Activated T-cell treated with anti-CD3 and anti-CD28 coated beads for 4 hours (primary cell): ENCODE measurements at places on chromosomes 12 and 14.

DNA sequence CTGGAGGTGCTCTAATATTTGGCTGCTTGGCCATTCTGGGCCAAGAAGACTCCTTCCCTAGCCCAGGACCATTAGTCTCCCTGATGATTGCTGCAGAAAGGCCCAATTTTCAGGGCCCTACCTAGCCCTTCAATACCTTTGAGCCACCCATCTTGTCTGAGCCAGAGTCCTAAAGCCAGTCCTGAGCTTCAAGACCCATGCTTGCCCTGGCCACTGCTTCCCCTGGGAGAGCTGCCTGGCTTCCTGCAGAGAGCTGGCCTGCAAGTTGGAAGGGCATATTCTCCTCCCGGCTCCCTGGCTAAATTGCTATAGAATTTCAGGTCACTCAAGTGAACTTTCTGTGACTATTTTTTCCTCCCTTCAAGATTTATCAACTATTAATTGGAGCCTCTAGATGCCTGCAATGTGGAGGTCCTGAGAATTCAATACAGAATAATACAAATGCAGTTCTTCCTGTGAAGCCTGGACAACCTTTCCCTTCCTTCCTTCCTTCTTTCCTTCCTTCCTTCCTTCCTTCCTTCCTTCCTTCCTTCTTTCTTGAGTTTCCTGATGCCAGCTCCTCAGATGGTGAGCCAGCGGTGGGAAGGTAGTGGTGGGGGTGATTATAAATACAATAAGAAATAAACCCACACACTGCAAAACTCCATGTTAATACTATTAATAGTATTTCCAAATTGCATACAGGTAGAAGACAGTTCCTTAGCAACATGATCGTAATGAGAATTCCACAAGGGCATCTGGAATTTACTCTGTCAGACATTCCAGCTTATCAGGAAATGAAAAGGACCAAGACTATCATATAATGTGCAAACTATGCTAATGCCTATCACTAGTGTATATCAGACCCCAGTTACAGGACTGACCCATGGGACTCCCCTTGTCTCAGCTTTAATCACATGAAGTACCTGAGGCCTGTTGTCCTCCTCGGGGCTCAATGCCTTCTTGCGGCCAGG, 108.1 kb downstream of the ZFP36L1 start:
- DNase-seq: no peak

DNA sequence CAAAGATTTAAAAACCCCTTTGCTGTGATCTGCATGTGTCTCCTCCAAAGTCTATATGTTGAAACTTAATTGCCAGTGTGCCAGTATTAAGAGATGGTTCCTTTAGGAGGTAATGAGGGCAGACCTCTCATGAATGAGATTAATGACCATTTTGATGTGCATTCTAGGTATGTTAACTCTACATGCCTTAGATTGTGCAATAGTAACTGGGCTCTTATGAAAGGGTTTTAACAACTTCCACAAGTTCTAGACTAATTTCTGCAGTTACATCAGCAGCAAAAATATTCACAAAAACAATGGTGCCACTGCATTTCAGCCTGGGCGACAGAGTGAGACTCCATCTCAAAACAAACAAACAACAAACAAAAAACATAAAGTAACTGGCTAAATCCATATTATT, 3.8 kb upstream of the TAS2R10 start:
- no peak for DNase-seq

DNA sequence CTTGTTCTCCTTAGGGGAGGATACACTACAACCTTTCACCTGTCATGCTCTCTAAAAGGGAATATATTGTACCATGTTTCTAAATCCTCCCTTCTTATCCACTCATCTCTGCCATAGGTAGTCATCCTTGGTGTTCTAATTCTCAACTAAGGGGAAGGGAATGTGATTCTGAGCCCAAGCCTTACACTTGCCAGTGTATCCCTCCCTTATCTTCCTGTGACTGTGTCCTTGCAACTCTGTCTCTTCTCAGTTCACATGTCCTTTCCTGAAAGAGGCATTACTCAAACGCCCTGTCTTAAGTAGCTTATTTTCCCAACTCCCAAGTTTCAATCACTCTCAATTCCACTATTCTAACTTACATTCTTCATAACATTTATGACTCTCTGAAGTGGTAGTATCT, 44.5 kb upstream of the SYT10 start:
- no peak for DNase-seq

DNA sequence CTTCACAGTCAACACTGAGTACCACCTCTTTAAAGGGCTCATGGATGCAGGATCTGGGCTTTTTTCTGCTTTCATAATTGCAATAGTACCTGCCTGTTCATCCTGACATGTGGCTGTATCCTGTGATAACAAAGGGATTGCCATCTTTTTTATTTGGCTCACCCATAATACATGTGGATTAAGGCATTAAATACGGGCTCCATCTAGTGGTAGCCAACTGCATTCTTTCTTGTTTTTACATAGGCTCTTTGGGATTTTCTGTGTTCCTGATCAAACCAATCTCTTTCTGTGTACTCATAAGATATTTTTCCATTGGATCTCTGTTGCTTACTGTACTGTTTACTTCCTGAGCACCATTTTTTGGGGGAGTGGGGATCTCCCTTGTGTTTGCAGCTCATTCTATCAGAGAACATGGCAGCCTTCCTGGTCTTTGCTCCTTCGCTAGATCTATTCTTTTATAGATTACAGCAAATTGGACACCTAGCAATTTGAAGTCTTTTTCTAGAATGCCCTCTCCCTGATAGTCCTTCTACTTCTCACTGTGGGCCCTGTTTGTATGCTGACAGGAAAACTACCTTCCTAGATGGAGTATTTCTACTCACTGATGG, 723.4 kb upstream of the MDGA2 start:
- no peak for DNase-seq

GRCh38 chr14:68143341-68143841, 323.8 kb downstream of the RAD51B start:
- no peak for DNase-seq

DNA sequence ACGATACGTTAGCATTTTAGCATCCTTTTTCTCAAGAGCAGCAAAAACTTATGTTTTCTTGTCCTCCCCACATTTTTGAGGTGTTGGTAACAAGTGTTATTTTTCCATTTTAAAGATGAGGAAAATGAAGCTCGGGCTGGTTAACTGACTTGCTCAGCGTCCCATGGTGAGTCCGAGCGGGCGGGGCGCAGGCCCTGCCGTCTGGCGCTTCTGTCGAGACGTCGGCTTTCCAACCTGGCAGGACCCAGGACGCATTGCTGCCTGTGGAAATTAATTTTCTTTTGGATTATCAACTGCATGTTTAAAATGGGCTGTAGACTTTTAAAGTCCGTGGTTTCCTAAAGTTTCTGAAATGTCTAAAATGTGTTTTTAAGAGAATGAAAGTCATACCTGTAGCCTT, 30.4 kb downstream of the XRCC3 start:
- no peak for DNase-seq

GRCh38 chr14:74495356-74495755, 1.8 kb downstream of the ISCA2 start:
- no peak for DNase-seq

GRCh38 chr12:77025782-77026314, 39.5 kb downstream of the E2F7 start:
- DNase-seq: no peak

DNA sequence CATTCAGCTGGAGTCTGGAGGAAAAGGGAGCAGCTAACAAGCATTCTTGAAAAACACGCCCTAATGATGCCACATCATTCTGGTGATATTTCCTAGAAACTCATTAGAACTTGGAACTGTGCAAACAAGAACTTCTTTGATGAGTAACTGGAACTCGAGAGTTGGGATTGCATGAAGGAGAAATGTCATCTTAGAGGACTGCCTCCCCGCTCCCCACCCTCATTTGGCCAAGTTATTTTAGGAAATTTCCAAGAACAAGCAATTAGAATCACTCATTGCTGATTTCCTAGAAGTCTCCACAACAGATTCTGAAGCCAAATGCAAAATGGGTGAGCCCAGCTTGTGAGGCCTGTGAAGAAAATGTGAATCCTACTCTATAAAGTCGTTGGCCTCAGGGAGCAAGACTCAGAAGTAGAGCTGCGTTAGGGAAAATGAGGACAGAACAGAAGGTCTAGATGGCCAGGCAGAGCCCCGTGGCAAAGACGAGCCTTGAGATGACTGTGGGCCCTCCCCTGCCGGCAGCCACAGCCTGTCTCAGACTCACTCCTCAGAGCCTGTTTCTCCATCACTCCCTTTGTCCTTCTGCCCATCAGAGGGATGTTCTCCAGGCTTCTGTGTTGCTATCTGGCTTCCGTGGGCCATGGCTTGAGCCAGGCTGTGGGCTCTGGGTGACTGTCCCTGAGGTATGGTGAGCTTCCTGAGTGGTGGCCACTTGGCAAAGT, 38.4 kb downstream of the RTL1 start:
- no peak for DNase-seq

DNA sequence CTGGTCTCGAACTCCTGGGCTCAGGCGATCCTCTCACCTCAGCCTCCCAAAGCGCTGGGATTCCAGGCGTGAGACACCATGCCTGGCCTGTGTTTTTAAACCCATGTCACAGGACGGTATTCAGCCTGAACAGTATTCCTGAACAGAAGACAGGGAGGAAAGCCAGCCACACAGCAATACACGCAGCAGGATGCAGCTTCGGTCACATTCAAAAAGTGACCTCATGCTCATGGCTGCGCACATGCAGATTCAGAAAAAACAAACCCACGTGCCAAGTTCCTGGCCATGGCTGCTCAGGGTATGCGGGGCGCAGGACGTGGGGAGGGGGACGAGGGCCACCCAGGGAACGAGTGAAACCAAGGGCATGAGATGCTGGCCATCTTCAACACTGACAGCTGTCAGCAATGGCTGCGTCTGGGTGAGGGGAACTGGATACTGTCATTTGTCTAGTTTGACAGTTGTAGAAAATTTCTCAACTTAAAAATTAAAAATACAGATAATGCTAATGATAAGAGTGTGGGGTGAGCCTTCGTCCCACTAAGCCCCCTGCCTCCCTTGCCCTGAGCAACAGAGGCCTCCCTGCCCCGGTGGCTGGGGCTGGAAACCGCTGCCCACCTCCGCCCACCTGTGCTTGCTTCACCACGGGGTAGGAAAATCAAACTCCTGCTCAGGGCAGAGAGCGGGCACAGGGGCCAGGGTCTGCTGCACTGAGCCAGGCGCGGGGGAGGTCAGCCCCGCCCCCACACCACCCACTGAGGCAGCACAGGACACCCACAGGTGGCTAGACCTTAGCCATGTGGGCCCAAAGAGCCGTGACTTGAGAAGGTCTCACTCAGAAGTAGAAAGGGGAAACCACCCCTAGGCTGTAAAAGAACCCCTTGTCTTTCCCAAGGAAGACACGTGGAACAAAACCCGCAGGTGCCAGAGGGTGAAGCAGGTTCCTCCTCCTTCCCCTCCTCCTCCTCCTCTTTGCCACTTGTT, 84.2 kb downstream of the SCARB1 start:
- no peak for DNase-seq

DNA sequence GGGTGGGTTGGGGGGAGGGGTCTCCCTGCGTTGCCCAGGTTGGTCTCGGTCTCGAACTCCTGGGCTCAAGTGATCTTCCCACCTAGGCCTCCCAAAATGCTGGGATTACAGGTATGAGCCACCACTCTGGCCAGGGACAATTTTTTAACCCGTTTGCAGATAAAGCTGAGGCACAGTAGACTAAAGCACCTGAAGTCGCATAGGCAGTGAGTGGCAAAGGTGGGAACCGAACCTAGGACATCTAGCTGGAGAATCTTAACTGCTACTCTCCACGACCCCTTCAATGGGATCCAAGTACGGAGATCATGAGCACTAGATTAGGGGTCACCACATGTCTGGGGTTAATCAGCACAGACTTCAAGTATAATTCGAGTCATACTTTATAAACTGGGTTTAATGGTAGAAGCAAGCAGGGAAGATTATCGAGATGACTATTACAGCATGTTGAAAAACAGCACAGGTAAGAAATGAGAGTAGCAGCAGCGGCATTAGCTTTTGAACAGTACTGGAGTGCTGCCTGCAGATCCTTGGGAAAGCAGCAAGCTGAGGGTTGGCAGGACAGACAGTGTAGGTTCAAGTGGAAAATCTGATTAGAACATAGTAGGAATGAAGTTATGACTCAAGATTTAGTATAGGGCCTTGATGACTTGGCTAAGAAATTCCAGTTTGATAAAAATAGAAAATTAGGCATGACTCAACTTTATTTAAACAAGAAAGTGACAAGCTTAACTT, 23.9 kb downstream of the NID2 start:
- no peak for DNase-seq

DNA sequence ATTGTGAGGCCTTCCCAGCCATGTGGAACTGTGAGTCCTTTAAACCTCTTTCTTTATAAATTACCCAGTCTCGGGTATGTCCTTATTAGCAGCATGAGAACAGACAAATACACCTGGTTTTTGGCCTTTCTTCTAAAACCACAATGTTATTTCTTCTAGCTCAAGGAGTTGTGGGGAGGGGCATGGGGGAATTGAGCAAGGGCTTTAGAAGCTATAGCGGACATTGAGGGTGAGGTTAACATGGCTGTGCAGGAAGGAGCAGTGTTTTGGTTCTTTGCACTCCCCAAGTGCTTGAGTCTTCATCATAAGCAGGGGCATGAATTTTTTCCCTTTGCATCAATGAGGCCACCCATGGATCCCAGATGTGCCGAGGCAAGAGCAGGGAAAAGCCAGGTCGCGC, 86.8 kb downstream of the SPRING1 start:
- no peak for DNase-seq

DNA sequence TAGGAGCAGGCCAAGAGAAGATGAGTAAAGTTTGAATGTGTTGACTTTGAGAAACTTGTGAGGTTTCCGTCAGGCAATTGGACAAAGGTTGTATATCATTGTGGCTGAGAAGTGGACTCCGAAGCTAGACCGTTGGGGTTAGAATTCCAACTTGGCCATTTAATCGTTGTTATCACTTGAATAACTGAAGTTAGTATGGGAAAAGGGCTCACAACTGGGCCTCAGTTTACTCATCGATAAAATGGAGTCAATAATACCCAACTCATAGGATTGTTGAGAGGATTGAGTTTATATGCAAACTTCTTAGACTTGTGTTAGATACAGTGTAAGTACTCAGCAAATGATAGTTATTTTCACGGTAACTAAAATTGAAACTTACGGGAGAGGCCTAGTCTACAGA, 846 bp downstream of the SLIRP start:
- DNase-seq: no peak
